ENCODE measurements at places on chromosomes 13 and 19.

DNA sequence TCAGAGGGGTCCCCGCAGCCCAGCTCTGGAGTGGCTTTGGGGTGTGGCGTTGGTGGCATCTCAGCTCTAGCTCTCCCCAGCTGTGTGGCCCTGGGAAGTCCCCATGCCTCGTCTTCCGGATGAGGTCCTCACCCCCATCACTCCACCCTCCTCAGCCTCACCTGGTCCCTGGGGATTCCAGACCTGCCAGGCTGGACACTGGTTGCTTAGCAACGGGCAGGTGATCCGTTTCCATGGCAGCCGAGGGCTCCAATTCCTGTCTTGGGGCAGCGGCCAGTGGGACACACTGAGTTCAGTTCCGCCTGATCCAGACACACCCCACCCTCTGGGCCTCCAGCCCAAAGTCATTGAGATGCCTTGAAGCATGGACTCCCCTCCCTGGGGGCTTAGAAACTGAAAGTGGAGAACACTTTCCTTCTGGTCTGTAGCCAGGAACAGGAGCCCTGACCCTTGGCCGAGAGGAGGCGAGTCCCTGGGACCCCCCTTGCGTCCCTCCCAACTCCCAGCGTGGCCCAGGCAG, 7.7 kb upstream of the MISP start:
- no peak for DNase-seq

GRCh38 chr19:57171551-57172081, 4.3 kb upstream of the DUXA start:
- no peak for DNase-seq

DNA sequence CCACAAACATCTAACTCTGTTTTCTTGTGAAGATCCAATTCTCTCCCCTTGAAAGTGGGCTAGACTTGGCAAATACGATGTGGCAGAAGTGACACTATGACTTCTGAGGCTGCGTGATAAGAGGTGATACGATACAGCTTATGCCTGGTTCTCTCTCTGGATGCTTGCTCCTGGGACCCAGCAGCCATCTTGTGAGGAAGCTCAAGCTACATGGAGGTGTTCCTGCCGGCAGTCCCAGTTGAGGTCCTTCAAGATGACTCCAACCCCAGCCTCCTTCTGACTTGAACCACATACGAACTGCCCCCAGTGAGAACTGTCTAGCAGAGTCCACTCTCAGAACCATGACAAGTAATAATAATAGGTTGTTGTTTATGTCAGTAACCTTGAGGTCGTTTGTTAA, 10.7 kb upstream of the FEM1A start:
- DNase-seq: no peak

DNA sequence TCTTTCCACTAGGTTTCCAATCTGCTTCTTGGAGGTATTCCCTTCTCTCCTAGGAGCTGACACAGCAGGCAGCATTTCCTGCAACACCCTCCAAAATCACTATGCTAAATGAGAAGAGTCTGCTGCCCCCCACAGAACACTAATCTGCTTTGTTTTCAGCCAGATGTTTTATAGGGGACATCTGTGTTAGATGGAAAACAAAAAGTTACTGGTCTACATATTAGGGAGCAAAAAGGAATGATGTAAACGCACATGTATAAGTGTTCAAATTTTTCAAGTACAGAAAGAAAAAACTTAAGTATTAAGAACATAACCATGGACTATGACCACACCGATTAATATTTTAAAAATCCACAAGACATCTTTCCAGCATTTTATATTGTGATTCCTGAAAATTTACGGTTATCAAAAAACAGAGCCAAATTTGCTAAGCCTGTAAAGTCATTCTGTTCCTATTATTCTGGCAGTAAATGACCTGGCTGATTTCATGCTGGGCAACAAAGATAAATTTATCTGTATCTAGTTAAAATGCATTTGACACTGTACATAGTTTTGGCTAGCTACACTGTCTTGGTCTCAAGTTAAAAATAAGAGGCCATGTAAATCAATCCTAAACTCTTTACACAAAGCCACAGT, 63.3 kb downstream of the DCLK1 start:
- DNase-seq: no peak

GRCh38 chr13:41645331-41645730, 188.0 kb downstream of the RGCC start:
- DNase-seq: peak; percentile 94

DNA sequence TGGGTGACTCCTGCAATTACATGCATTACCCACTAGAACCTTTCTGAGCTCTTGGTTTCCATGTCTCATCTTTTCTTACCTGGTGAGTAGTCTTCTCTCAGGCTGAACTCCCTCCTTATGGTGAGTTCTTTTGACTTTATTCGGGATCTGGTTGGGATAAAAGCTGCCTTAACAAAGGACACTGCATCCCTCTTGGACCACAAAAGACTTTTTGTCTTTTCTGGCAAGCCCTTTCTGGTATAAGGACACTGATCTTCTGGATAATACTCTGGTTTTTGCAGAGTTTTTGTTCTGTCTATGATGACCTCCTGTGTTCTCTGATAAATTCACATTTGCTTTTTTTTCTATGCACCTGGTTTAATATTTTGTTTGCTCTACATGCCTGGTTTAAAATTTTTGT, 66.7 kb downstream of the SLITRK1 start:
- DNase-seq: no peak

GRCh38 chr19:42281827-42282762, 13.0 kb downstream of the CIC start:
- DNase-seq: no peak

GRCh38 chr13:19862481-19863313, 752 bp downstream of the ZMYM5 start:
- peak; percentile 22 for DNase-seq

- DNase-seq: no peak
These were observed 17.8 kb downstream of the BIVM start for GRCh38 chr13:102816708-102817107.

DNA sequence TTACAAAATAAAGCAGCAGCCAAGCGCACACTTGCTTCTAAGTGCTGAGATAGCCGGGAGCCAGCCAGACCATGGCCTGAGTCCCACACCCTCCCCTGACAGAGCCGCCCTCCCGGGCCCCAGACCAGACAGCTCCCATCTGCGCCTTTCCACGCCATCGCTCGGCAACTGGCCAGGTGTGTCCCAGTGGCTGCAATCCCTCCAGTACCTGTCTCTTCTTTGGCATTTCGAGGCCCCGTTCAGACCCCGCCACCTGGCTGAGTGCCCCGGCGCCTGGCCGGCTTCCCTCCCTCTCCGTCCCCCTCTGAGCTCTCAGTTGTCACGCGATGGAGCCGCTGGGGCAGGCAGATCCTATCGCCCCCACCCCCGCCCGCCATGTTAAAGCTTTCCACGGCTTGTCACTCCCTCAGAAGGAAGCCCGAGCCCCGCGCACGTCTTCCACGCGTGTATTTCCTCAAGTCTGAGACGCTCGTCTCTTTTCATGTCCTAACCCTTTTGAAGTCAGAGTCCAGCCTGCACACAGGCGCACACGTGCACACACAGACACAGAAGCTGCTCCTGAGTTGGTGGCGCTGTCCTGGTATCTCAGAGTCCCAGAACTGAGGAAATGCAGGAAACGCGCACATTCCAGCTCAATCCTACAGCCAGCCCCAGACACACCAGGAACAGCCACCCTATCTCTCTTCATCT, 7.9 kb downstream of the MLLT1 start:
- no peak for DNase-seq

GRCh38 chr19:47274891-47275761, 441 bp downstream of the INAFM1 start:
- no peak for DNase-seq

GRCh38 chr13:67299751-67300150, 69.6 kb upstream of the PCDH9 start:
- DNase-seq: no peak

- DNase-seq: no peak
These were observed 339.4 kb downstream of the TEX29 start for GRCh38 chr13:111659842-111660241.

DNA sequence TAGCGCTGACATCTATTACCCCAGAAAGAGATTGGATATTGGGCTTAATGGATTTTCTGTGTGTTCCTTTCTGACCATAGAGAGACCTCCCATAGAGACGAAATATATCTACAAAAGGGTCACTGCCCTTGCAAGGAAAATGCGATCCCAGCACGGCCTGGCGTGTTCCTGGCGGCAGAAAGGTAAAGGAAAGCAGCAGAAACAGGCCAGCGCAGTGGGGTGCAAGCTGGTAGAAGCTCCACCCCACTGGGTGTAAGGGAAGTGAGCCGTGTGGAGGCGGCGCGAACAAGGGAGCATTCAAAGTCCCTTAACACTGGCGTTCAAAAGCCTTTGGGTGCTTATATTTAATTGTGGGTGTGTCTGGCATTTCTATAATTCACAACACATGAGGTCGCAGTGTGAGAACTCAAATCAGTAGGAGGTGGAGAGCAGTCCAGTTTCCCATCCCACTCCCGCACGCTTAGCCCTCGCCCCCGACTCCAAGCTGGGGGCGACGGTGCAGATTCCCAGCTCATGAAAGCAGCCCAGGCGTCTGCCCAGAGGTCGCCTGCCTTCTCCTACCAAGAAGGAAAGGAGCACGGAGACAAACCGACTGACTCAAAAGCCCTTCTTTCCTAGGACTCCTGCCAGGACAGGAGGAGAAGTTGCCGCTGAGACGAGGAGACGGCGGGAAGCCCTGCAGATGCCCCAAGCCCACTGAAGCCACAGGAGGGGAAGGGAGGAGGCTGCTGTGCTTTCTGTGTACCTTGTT, 478.4 kb downstream of the FOXO1 start:
- no peak for DNase-seq

DNA sequence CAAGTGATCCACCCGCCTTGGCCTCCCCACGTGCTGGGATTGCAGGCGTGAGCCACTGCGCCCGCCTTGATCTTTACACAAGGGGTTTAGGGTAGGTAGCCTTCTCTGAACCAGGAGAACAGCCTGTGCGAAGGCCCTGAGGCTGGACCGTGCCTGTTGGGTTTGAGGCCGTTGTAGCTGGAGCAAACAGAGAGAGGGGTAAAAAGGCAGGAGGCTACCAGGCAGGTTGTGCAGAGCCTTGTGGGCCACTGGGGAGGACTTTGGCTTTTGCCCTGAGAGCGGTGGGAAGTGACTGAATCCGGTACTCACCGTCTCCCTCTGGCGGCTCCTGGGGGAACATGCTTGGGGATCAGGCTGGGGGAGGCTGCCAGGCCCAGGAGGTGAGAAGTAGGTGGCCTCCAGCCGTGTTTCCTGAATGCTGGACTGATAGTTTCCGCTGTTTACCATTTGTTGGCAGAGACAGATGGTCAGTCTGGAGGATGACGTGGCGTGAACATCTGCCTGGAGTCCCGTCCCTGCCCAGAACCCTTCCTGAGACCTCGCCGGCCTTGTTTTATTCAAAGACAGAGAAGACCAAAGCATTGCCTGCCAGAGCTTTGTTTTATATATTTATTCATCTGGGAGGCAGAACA, 24.6 kb downstream of the SPC24 start:
- DNase-seq: peak; percentile 46

GRCh38 chr19:3266792-3267514, 42.5 kb downstream of the CELF5 start:
- no peak for DNase-seq

DNA sequence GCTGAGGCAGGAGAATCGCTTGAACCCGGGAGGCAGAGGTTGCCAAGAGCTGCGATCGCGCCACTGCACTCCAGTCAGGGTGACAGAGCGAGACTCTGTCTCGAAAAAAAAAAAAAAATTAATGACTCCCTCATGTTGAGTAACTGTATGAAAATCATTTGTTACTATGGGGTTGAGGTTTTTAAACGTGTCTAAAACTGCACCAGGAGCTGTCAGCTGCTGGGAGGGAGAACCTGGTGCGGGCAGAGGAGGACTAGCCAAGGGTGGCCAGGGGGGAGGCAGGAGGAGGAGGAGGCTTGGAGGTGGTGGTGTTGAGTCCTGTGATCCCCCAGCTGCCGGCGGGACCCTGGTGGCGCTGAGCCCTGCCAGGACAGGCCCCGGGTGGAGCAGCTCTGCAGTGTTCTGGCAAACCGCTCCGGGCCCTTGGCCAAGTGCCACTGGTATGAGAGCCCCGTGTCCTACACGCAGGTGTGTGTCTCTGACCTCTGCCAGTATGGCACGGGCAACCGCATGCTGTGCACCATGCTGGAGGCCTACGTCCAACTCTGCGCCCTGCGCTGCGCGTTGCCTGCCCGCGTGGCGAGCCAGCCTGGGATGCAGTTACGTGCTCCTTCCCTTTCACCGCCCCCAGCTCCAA, 17.1 kb upstream of the FXYD3 start:
- DNase-seq: no peak

GRCh38 chr13:20054586-20054985, 96.1 kb downstream of the ZMYM2 start:
- DNase-seq: peak; percentile 16

- no peak for DNase-seq
These were observed 23.3 kb downstream of the IL12RB1 start for GRCh38 chr19:18063463-18063862.

GRCh38 chr19:54883228-54883627, 9.2 kb downstream of the FCAR start:
- no peak for DNase-seq

GRCh38 chr19:51365965-51366388, at the start of gene ETFB:
TSS of gene ETFB (minus strand) at chr19:51366388. CDS start at chr19:51366326, 62 bp downstream.
- no peak for DNase-seq

GRCh38 chr19:51714848-51715247, 8.9 kb downstream of the HAS1 start:
- peak; percentile 43 for DNase-seq

DNA sequence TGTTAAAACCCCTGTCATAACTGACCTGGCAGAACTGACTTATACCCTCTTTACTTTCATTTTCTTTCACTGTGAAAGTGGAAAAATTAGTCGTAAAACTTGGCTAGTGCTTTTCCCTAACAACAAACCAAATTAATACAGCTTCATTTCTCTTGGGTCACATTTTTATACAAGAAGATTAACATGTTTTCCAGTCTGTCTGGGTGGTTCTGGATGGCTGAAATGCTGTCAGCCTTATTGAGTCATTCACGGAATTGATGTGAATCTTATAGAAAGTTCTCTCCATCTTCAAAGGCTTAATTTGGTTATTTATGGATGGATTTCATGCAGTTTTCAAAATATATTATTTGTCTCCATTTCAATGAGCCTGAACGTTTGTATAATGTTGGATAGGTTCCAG, 440.0 kb downstream of the KCTD12 start:
- DNase-seq: no peak

DNA sequence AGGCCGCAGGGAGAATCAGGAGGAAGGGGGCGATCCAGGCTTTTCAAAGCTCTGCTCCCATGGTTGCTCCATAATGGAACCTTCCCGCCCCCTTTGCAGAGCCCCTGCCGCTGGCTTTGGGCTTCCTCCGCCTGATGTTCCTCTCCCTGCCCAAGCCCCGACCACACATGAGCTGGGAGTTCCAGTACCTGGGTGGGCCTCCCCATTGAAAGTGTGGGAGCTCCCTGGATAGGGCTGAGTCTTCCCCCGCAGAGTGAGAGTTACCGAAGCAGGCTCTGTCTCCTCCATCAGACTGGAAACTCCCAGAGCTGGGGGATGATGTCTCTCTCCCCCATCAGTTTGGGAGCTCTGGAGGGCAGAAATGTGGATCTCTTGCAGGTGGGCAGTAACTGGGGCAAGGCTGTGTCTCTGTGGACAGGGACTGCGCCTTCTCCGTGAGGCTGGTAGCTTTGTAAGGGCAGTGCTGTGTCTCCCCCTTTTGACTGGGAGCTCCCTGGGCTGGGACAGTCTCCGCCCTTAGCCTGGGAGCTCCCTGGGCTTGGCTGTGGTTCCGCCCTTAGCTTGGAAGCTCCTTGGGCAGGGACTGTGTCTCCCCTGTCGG, 722 bp downstream of the DCAF15 start:
- peak; percentile 32 for DNase-seq
